ENCODE measurements at places on chromosomes 5 and 9.

- DNase-seq: no peak
These were observed 273.4 kb downstream of the DENND1A start for GRCh38 chr9:123656565-123656964.

DNA sequence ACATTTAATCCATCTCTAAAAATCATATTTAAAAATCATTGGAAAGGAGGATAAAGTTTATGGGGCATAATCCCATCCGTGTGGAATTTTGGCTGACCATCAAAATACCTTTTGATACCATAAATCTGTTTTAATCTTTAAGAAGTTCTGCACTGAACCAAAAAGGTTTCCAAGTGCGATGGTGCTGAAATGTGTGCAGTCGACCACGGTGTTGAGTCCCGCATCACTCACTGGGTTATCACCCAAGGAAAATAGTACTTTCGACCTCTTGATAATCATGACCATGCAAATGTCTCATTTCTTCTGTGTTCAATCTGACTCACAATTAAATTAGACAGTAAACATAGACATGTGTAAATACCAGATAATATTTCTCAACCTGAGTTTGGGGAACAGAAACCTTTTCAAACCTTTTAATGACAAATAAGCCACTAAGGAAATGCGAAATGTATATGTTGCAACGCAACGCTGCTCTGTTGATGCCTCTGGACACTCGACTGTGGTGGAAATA, 62.0 kb upstream of the CDH6 start:
- DNase-seq: no peak

DNA sequence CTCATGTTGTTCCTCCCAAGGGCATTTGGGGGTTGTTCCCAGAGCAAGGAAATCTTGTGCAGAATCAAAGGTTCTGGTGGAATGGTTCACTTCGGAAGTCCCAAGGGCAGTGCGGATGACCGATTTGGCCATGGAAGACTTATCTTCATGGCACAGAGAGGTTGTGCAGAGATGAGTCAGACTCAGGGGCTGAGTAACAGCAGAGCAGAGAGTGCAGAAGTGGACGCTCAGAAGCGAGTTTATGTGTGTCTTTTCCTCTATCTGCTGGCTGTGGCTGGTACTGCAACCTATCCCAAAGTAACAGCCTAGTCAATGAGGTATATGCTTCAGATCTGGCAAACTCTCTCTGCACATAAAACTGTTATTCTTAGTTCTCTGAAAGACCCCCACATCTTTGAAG, 118.1 kb downstream of the DPYSL3 start:
- DNase-seq: no peak

DNA sequence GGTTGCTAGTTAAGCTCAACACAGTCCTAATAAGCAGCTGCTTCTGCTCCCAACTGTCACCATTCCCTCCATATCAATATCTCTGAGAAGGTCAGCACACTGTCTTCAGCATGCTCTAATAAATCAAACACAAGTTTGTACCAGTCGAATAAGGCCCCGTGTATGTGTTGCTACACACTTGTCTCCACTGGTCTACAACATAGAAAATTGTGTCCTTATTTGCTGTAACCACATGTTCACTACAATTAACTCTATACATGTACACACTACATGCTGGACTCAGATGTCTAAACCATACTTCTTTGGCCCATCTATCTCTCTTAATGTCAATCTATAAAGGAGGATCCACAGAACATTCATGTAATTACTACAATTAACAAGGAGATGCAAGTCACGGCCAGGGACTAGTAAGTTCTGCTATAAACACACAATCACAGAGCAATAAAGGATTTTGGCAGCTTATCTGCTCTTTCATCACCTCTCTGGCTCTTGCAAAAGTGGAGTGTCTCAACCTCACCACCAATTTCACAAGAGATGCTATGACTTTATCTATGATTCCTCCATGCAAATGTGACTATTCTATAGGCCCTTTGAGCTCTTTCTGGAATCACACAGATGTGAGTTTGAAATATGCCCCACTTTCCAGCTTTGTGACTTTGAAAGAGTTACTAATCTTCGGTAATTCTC, 143.9 kb downstream of the SEMA5A start:
- DNase-seq: no peak

DNA sequence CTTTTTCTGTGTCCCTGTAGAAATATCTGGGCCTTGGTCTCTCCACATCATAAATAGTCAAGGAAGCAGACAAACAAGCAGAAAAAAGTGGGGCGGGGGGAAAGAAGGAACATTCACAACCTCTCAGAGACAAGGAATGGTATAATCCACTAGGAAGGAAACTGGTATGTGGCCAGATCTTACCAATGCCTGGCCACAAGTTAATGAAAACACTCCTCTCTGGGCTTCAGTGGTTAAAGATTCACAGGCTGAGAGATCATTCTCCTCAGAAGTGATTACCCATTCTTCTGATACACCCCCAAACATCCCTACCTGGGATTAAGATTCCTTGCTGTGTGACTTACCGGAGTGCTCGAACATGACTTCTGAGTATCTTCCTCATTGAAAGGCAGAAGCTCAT, 290.6 kb downstream of the MARCHF11 start:
- DNase-seq: no peak

GRCh38 chr9:138007918-138008841, 130.6 kb downstream of the CACNA1B start:
- no peak for DNase-seq

- DNase-seq: no peak
These were observed 15.0 kb upstream of the DAB2IP start for GRCh38 chr9:121636341-121636865.

DNA sequence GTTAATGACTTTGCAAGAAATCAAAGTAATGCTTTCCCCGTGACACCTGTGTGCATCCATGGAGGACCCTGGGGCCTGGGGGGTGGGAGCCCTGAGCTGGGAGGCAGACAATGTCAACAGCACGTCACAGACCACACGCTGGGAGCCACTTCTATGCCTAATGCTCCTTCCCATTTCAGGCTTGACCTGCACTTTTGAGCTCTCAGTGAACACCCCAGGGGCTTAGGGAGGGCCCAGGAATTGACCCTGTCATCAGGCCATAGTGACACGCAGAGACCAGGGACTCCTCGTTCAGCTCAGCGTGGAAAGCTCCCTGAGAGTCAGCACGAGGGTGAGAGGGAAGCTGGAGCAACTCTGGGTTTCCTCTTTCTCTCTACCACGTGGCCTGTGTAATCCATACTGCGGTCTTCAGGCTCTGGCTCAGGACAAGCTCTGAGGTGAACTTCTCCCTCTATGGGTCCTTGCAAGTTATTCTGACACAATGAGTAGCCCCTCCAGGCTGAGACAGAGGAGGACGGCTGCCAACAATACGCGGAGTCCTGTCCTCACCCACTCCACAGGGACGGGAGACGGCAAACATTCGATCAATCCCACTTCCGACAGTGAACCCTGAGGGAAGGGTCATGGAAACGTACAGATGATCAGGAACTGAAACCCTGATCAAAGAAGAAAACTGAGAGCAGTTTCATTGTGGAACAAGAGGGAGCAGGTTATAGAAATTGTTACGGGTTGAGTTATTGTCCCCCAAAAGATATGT, 130.8 kb upstream of the IRX4 start:
- DNase-seq: no peak

DNA sequence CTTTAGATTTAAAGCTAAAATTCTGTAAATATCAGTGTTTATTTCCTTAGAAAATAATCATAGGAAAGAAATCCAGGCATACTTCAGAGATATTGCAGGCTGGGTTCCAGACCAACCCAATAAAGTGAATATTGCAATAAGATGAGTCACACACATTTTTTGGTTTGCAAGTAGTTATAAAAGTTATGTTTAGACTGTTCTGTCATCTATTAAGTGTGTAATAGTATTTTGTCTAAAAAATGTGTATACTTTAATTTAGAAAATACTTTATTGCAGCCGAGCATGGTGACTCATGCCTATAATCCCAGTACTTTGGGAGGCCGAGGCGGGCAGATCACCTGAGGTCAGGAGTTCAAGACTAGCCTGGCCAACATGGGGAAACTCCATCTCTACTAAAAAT, 6.9 kb upstream of the RIC1 start:
- DNase-seq: no peak

- DNase-seq: no peak
These were observed 996.4 kb upstream of the WWC1 start for GRCh38 chr5:167294882-167295680.

GRCh38 chr9:106771608-106772007, 91.4 kb upstream of the ZNF462 start:
- no peak for DNase-seq

- no peak for DNase-seq
These were observed 30.2 kb downstream of the AFAP1L1 start for GRCh38 chr5:149301744-149302380.

- DNase-seq: no peak
These were observed 62.0 kb upstream of the ZNF354B start for GRCh38 chr5:178797546-178798440.

- no peak for DNase-seq
These were observed 317.2 kb downstream of the DEPDC1B start for GRCh38 chr5:60382716-60383115.

- no peak for DNase-seq
These were observed 52.3 kb downstream of the ZNF510 start for GRCh38 chr9:96725576-96725975.

DNA sequence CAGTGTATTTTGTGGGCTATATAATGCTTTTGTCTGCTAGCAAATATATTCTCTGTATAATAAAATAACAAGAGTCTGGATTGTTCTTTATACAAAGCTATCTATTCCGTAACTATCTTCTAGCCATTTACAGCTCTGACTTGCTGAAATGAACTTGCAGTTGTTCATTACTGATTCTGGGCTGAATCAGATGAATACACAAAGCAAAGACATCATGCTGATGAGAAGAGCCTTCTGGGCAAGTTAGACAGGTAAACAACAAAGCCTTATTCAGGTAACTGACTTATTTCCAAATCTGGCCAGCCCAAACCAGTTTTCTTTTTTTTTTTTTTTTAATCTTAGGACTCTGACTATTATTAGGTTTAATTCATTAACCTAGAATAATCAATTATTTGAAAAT, 255.5 kb downstream of the KIAA0825 start:
- no peak for DNase-seq

DNA sequence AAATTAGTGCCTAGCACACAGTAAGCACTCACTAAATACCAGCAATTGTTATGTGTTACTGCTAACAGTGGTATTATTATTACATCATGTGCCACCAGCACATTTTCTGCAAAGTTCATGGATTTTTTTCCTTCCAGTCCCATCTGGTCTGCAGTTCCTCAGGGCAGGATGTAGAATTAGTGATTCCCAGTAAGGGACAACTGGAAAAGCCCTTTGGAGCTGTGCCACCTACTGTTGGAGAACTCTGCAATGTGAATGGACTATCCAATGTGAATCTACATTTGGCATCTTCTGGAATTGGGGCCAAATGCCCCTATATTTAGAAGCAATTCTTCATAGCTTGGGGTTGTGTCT, 154.0 kb downstream of the CDH6 start:
- no peak for DNase-seq

GRCh38 chr5:14656898-14657297, 7.6 kb upstream of the OTULIN start:
- DNase-seq: no peak

Measured in stimulated activated CD4-positive, alpha-beta T cell treated with anti-CD3 and anti-CD28 coated beads, Interleukin-12 subunit alpha, Interleukin-12 subunit beta, amount 100 ng/mL, for 48 hours (primary cell).